Activated naive CD8-positive, alpha-beta T cell treated with anti-CD3 and anti-CD28 coated beads for 36 hours (primary cell): ENCODE measurements at places on chromosomes 7 and 10. TPM values are rescaled to one million over a fixed set of nuclear protein-coding genes. Genes with fewer than 3 reads are reported as not detected.

DNA sequence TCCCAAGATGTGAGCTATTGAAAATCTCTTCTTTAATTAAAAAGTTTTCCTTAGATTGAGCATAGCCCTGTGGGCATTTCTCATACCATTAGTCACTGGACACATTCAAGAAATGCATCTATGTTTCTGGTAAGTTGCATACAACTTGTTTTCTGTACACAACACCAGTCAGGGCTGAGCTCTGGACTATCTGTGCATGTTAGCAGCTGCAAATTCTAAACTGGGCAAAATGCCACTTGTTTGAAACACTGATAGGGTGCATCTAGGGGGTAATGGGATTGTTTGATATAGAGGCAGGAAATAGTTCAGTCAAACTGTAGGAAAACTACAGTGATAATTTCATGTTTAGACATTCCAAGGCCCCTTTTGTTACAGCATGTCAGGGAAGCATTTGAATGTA, 145.6 kb upstream of the NPY start:
- H3K36me3 ChIP-seq = no peaks in the 10 kb centered on the region
- peaks cover 44% of the 10 kb centered on the region for H3K27me3 ChIP-seq
- H3K4me1 ChIP-seq = peaks cover 6% of the 10 kb centered on the region
- no peak overlapping the region for H3K4me3 ChIP-seq
- no peak for DNase-seq

GRCh38 chr7:157160433-157160832, 21.7 kb downstream of the UBE3C start:
- no peak for DNase-seq
- H3K4me1 ChIP-seq = peaks cover 20% of the 10 kb centered on the region
- H3K27ac ChIP-seq = no peak overlapping the region
- H3K4me3 ChIP-seq = no peak overlapping the region

DNA sequence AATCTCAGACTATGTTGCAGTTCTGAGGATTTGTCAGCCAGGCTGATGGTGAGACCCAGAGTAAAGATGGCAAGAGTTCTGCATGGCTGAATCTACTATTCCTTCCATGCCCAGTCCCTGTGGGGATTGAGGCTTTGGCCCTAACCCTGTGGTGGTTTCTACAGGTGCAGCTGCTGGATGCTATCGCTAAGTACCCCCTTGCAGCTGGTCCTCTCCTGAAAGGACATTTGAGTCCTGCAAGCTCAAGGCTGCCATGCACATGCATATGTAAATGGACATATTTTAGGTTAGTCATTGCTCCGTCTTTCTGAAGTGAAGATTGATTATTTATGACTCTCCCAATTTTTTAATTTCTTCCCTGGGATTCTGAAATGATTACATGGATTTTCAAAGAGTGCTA, 1122.2 kb upstream of the CELF2 start:
- peaks cover 2% of the 10 kb centered on the region for H3K4me1 ChIP-seq
- no peaks in the 10 kb centered on the region for H3K36me3 ChIP-seq
- no peak overlapping the region for H3K4me3 ChIP-seq
- H3K27me3 ChIP-seq = no peaks in the 10 kb centered on the region
- DNase-seq = no peak

DNA sequence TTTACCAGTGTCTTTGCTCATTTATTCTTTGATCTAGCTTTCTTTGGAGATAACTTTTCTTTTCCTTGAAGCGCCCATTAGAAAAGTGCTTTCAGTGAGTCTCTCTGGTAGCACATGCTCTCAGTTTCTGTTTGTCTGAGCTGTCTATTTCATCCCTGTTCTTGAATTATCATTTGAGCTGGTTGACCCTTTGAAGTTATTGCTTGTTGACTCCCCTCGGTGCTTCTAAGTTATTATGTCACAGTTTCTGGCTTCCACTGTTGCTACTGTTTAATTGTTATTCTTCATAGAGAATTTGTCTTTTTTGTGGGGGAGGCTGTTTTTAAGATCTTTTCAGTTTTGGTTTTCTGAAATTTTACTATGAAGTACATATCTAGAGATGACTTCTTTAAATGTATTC, 11.4 kb upstream of the PRF1 start:
- no peaks in the 10 kb centered on the region for H3K27me3 ChIP-seq
- DNase-seq = no peak

- no peak overlapping the region for H3K27ac ChIP-seq
- peaks cover 10% of the 10 kb centered on the region for H3K36me3 ChIP-seq
- DNase-seq = no peak
- no peak overlapping the region for H3K4me3 ChIP-seq
Observed at GRCh38 chr7:158843771-158844170, 12.6 kb upstream of the DYNC2I1 start.

- H3K27me3 ChIP-seq = peaks cover 17% of the 10 kb centered on the region
- no peak overlapping the region for H3K4me3 ChIP-seq
- no peaks in the 10 kb centered on the region for H3K36me3 ChIP-seq
- no peaks in the 10 kb centered on the region for H3K4me1 ChIP-seq
Observed at GRCh38 chr10:116802474-116802873, 46.8 kb upstream of the ENO4 start.

- H3K4me1 ChIP-seq = peaks cover 8% of the 10 kb centered on the region
- H3K27ac ChIP-seq = no peak overlapping the region
- peaks cover 4% of the 10 kb centered on the region for H3K27me3 ChIP-seq
Observed at GRCh38 chr10:34526758-34527730, 288.1 kb downstream of the PARD3 start.

GRCh38 chr7:18515067-18515466, 19.5 kb downstream of the HDAC9 start:
- no peaks in the 10 kb centered on the region for H3K4me1 ChIP-seq
- no peaks in the 10 kb centered on the region for H3K36me3 ChIP-seq
- DNase-seq = no peak
- H3K27ac ChIP-seq = no peak overlapping the region
- no peaks in the 10 kb centered on the region for H3K27me3 ChIP-seq

DNA sequence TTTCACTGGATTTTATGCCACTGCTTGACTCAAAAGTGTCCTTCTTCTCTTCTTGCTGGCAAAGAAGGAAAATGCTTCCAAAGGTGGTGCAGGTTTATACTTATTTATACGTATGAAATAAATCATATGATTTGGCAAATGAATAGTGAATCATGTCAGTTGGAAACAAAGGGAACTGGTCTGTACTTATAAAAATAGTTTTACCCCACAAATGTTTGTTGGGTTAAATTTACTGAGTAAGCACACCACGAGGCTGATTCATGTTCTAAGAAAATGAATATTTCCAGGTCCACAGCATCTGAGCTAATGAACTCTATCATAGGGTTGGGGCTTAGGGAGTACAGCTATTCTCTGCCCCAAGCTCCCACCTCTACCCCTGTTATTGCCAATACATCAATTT, 232.2 kb downstream of the TRIL start:
- no peak overlapping the region for H3K4me3 ChIP-seq
- H3K27me3 ChIP-seq = no peaks in the 10 kb centered on the region
- DNase-seq = no peak
- peaks cover 5% of the 10 kb centered on the region for H3K4me1 ChIP-seq
- H3K27ac ChIP-seq = no peak overlapping the region

- H3K4me3 ChIP-seq = no peak overlapping the region
- H3K27me3 ChIP-seq = no peaks in the 10 kb centered on the region
- no peak for DNase-seq
- H3K36me3 ChIP-seq = no peaks in the 10 kb centered on the region
- H3K4me1 ChIP-seq = no peaks in the 10 kb centered on the region
- H3K27ac ChIP-seq = no peak overlapping the region
Observed at GRCh38 chr10:11446864-11447263, 164.6 kb downstream of the USP6NL start.

HOXA11 gene
- not detected for total RNA-seq

DNA sequence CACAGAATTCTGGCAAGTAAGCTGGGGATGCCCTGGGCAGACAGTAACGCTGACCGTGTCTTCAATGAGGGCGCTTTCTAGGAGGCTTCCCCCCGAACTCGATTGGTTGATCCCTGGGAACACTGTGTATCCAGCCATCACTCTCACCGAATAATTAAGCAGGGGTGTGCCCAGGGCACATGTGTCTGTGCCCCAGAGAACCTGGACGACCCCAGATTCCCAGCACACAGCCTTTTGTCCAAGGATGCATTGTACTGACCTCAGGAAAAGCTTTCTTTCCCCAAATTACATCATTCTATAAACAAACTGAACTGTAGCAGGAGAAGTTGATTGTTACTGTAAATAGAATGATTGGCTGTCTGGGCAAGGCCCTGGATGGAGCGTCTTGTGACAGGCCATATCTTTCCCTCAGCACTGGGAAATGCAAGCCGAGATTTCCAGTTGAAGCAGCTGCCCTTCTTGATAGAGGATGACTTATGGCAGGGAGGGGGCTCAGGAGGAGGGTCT, 6.6 kb upstream of the DEPP1 start:
- no peaks in the 10 kb centered on the region for H3K36me3 ChIP-seq
- no peak overlapping the region for H3K27ac ChIP-seq
- no peak for DNase-seq
- H3K4me3 ChIP-seq = no peak overlapping the region

DNA sequence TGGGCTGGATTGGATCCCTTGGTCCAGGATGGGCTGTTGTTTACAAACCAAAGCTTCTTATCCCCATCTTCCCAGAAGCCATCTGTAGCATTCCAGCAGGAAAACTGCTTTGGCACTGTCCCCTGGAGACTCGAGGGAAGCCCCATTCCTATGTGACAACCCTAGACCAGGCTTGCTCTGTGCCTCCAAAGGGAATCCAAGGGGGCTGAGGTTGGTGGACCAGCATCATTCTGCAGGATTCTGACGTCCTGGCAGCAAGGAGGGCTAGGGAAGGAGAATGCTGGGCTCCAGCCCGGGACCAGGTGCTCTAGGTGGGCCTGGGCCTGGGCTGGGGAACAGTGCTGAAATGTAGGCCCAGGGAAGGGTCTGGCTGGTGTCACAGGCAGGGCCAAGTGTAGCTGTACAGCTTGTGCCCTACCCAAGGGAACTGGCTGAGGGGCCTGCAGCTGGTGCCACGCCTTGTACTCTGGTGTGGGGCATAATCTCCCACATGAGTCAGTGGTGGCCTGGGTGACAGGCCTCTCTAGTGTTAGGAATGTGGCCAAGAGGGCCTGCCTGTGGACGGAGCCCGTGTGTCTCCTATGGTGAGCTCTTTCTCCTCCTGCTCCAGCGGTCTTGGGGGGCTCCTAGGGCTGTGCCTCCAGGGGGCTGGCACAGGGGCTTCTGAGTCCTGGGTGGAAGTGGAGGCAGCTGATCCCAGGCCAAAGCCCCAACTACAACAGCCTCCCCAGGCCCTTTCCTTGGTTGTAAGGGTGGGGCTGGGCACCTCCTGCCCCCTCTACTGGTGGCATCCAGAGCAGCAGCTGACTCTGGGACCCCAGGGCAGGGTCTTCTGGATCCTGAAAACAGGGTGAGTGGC, 25.2 kb downstream of the TRIM8 start:
- no peaks in the 10 kb centered on the region for H3K27me3 ChIP-seq
- H3K36me3 ChIP-seq = no peaks in the 10 kb centered on the region
- no peak overlapping the region for H3K27ac ChIP-seq
- peaks cover 25% of the 10 kb centered on the region for H3K4me1 ChIP-seq
- no peak for DNase-seq
- H3K4me3 ChIP-seq = no peak overlapping the region

FFAR4 gene
- total RNA-seq = not detected

DNA sequence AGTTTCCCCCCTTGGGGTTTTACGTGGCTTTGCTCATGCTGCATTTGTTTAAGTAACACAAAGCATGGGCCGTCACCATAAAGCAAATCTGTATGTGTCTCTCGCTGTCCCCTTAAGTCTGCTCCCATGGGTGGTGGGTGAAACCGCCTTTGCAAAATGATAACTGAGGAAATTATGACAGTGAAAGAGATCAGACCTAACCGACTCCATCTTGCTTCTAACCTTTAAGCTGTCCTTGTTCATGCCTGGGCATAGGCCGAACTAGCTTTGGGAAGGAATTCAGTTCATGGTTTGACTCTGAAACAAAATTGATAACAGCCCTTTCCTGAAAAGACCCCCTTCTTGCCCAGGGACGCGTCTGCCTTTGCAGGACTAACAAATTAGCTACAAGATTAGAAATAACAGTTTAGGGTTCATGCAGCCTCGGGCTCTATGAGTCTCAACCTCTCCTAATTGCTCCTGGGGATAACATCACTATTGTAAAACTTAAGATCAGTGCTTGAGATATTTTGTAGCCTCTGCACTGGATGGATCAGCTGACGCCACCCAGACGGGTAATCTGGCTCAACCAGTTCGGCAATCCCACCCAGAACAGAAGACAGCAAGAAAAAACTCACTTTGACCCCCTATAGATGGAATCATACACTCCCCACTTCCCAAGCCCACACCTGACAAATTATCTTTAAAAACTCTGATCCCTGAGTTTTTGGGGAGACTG, 623.7 kb downstream of the TYW1 start:
- no peaks in the 10 kb centered on the region for H3K4me1 ChIP-seq
- DNase-seq = no peak
- H3K4me3 ChIP-seq = no peak overlapping the region
- H3K27ac ChIP-seq = no peak overlapping the region
- peaks cover 13% of the 10 kb centered on the region for H3K27me3 ChIP-seq

- no peaks in the 10 kb centered on the region for H3K36me3 ChIP-seq
- no peaks in the 10 kb centered on the region for H3K27me3 ChIP-seq
- H3K27ac ChIP-seq = peak overlapping the region; percentile 25
- peak; percentile 58 for DNase-seq
- peaks cover 55% of the 10 kb centered on the region for H3K4me1 ChIP-seq
- H3K4me3 ChIP-seq = peak overlapping the region; percentile 81
Observed at GRCh38 chr10:32957341-32958084, 517 bp downstream of the ITGB1 start.

- H3K36me3 ChIP-seq = no peaks in the 10 kb centered on the region
- peak overlapping the region; percentile 87 for H3K27ac ChIP-seq
- peaks cover 40% of the 10 kb centered on the region for H3K4me1 ChIP-seq
- peak overlapping the region; percentile 60 for H3K4me3 ChIP-seq
Observed at GRCh38 chr10:102633287-102633686, 11.0 kb upstream of the TRIM8 start.

CNNM1 gene
- 0.70 TPM for total RNA-seq

- H3K27me3 ChIP-seq = no peaks in the 10 kb centered on the region
- no peak for DNase-seq
- no peaks in the 10 kb centered on the region for H3K36me3 ChIP-seq
- no peaks in the 10 kb centered on the region for H3K4me1 ChIP-seq
- H3K4me3 ChIP-seq = no peak overlapping the region
Observed at GRCh38 chr7:135879233-135879632, 97.9 kb downstream of the MTPN start.

- peak overlapping the region; percentile 69 for H3K4me3 ChIP-seq
- no peak for DNase-seq
- peaks cover 4% of the 10 kb centered on the region for H3K36me3 ChIP-seq
- H3K4me1 ChIP-seq = peaks cover 11% of the 10 kb centered on the region
Observed at GRCh38 chr7:38310591-38311101, 37.2 kb upstream of the TARP start.

DNA sequence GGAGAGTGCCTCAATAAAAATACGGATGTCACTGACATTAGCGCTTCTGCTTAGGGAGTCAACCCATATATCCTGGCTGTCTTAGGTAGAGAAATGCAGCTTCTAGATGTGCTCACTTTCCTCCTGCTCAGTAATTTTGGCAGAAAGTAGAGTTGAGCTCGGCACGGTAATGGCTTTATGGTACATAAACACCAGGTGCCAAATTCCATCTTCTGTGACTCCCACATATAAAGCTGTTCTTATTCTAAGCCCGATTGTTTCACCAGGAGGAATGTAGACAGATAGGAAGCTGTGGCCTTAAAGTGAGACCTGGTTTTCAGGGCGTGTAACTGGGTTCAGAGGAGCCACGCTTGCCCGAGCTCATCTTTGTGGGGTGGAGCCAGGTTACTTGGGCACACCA, 143.7 kb downstream of the CREB5 start:
- no peaks in the 10 kb centered on the region for H3K4me1 ChIP-seq
- H3K27ac ChIP-seq = no peak overlapping the region

OPN1SW gene
- not detected for total RNA-seq
